ENCODE measurements at places on chromosomes 11 and 22.

- DNase-seq: no peak
Observed at GRCh38 chr11:31798057-31798553, 13.0 kb downstream of the PAX6 start.

GRCh38 chr11:63532799-63533475 is 3.7 kb upstream of the PLAAT4 start:
- no peak for DNase-seq

DNA sequence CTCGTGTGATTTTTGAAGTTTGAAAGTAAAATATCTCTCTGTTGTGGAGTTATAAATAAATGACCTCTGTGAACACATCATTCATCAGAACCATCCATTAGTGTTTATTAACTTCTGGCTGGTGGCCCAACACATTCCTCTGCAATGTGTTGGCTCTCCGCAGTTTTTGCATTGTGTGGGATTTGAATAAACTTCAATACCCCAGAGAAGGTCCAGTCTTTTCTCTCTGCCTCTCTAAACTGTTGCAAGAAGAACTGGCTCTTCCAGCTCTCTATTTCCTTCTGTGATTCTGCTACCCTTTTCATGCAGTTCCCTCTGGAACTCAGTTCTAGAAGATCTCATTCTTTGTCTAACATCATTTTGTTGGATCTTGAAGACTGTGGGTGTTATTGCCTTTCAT is 125.0 kb upstream of the ARHGAP42 start:
- no peak for DNase-seq

- no peak for DNase-seq
Observed at GRCh38 chr11:132047167-132047566, 676.8 kb downstream of the NTM start.

- DNase-seq: no peak
Observed at GRCh38 chr22:41995211-41995610, 3.4 kb upstream of the WBP2NL start.

GRCh38 chr11:115297330-115297729 is 206.9 kb downstream of the CADM1 start:
- DNase-seq: no peak

DNA sequence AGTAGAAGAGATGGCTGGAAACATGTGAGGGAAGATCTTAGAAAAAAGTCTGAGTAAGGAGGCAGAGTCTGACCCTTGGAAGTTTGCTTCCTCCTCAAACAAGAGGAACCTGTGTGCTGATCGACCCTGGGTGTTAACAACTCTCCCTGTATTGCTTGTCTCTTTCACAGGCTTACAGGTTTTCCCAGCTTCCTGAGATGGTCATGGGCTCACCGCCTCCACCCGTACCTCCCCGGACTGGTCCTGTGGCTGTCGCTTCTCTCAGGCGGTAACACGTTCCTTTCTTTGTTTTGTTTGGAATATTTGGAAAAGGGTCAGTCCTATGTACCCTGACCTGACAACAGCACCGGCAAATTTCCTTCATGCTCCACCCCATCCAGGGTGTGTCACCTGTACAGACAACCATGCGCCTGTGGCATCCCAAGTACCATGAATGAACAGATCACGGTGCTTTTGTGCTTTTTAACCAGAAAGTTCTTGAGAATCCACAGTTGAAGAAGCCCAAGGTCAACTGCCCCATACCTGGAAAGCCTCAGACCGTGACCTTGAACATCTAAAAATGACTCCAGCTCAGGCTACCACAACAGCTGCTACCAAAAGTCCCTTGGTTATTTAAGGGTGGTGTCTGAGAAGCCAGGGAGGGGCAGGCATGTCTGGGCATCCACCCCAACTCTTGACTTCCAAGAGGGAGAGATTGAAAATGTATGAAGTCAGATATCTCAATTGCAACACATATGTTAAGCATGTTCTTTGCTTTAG is 44.6 kb downstream of the C11orf91 start:
- DNase-seq: no peak

GRCh38 chr11:35178873-35179272 is 39.9 kb downstream of the CD44 start:
- DNase-seq: no peak

DNA sequence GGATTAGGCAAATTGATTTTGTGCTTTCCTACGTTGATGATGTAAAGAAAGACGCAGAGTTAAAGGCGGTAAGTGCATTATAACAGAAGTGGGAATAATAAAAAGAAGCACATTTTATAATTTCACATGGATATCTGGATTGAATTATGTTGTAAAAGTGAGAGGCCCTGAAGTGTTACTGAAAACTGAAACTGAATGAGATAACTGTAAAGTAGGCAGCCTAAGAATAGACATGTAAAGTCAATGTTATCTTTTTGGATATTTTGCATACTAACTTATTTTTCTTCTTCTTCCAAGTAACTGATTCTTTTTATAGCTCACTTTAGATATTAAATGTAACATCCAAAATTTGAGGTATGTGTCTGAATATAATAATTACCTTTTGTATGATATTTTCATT is 28.3 kb downstream of the ANO5 start:
- no peak for DNase-seq

DNA sequence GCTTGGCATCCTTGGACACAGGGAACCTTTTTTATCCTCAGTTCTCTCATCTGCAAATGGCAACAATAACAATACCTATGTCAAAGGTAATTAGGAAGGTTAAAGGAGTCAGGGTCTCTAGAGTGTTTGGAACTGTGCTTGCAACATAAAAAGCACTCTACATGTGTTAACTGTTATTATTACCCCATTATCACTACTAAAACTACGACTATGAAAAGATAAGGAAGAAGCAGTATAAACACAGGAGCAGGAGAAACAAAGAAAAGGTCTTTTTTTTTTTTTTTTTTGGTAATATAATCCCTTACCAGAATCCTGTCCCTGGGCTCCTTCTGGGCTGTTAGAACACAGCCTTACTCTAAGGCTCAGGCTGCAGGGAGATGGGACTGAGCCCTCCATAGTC is 348.2 kb downstream of the CADM1 start:
- no peak for DNase-seq

GRCh38 chr11:68335683-68336082 is 23.3 kb downstream of the LRP5 start:
- no peak for DNase-seq

DNA sequence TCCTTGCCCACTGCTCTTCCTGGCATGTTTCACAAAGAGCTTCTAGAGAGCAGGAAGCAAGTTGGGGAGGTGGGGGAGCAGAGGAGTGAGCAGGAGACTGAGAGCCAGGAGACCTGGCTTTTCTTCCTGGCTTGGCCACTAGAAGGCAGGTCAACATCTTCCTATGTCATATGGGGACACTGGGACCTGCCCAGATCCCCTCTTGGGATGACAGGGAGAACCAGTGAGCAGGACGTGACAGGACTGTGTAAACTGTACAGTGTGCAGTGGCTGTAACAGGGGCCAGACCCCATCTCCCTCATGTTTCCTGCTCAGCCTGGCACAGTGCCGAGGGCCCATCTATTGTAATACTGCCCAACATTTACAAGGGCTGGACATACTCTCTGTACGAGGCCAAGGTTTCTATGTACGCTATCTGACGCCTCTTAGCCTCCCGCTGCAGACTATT is 29.4 kb downstream of the GDPD5 start:
- no peak for DNase-seq

DNA sequence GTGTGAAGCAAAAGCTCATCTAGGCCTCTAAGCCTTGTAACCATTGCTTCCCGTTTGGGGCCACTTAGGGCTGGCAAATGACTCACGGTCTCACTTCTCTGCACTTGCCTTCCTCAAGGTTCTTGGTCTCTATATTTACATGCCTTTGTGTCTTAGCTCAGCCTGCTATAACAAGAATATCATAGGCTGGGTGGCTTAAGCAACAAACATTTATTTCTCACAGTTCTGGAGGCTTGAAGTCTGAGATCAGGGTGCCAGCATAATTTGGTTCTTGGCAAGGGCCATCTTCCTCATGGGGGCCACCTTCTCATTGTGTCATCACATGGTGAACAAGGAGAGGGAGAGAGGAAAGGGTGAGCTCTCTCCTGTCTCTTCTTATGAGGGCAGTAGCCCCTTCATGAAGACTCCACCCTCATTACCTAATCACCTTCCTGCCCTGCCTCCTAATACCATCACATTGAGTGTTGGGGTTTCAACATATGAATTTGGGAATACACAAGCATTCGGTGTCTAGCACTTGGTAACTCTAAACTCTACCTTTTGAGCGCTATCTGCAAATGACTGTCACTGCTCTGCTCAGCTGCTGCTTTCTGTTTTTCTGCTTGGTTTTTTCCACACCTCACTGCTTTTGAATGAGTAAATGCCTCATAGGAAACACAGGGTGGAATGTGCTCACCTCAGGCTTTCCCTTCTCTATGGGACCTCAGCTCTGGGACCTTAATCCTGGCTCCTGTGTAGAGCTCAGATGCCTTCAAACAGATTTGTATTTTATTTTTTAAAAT is 16.2 kb upstream of the ME3 start:
- DNase-seq: no peak

- DNase-seq: no peak
Observed at GRCh38 chr22:40377931-40378330, 7.5 kb downstream of the SGSM3 start.

GRCh38 chr22:49781289-49781782 is 46.3 kb downstream of the BRD1 start:
- no peak for DNase-seq

DNA sequence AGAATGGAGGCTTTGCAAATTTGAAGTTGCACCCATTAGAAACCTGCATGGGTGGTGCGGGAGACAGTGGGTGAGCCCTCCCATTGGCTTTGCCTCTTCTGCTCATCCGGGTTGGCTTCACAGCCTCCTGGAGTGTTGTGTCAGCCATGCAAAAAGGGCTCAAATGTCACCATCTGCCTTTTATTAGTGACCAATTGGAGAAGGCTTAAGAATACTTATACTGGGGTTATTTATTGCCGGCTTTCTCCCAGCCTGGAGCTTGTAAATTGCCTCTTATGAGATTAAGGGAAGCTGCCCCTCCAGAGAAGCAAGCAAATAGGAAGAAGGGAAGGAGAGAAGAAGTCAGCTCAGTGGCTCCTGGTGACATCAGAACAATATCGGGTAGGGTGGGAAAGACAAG is 182.6 kb downstream of the ST3GAL4 start:
- DNase-seq: no peak

GRCh38 chr11:1732418-1733008 is 17.9 kb downstream of the IFITM10 start:
- DNase-seq: no peak

DNA sequence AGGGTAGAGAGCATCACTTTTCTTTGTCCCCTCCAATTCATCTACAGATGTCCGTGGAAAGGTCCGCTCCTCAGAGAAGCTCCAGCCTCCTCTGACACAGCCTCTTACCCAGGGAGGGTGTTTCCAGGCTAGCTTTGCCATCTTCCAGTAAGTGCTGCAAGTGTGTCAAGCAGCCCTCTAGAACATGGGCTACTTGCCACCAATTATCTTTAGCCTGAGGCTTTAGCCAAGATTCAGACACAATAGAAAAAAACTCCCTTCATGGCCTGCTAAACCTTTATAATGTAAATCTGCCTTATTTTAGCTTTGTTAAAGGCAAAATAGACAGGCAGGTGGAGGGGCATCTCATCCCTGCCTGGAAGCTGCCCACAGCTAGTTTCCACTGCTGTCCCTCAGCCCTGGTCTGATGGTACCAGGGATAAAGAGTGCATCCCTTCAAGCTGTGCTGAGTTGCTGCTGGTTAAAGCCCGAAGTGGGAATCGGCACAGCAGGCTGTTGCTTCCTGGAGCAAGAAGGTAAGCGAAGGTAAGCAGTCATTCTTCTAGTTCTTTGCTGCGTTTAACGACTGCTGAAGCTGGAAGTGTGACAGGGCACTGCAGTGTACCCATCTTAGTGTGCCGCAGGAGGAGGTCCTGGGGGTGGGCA is 190.1 kb upstream of the E2F8 start:
- no peak for DNase-seq

GRCh38 chr11:95577716-95578460 is 211.7 kb downstream of the FAM76B start:
- no peak for DNase-seq

DNA sequence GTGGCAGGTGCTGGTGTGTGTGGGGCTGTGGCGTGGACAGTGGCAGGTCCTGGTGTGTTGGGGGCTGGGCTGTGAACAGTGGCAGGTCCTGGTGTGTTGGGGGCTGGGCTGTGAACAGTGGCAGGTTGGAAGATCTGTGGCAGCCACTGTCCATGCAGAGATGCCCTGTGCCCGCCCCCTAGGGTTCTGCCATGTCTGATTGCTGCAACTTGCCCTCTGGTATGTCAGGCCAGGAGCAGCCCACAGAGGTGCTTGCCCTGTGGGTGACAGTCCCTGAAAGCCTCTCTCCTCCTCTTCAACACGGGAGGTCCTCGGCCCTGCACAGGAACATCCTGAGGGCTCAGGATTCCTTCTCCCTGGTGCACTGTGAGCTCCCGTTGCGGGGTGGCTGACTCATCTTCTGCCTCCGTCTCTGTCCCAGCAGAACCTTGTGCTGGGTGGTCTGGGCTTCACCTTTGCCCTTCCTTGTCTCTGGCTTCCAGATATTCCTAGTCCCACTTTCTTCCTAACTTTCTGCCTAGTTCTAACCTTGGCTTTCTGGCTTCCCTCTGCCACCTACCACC is 13.5 kb downstream of the OPCML start:
- DNase-seq: no peak

- DNase-seq: no peak
Observed at GRCh38 chr11:74846770-74847169, 98.1 kb downstream of the RNF169 start.
